ENCODE measurements at places on chromosomes 1 and 21.

DNA sequence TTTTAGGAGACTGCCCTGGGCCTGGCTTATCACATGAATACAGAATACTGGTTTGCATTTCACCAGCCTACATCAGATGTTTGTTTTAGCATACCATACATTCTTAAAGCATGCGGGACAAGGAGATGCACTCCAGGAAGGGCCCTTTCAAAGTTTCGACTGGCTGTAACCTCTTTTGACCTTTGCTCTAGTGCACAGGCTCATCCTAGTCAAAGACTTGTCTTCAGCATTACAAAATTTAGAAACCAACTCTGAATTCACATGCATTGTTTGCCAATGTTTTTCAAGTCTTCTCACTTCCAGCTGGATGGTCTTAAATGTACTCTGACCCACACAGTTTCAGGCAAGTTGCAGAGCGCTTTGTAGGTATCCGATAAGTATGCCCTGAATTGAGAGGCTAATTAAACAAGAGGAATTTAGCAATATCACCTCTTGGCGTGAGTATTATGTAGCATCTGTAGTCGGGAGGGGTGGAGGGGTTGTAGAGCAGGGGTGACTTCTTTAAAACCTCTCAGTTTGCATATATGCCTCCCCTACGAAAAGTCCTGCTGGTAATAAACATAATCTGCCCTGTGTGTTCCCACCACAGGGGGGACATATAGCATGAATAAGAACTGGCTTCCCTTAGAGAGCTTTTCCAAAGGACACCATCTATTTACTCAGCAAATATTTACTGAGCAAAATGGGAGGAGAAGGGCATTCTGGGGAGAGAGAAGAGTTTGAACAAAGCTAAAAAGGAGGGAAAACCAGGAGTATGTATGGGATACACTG lies 24.4 kb upstream of the AHCYL1 start:
- H3K36me3 ChIP-seq: no peaks in the 10 kb centered on the region
- DNase-seq: peak; percentile 77
- H3K4me3 ChIP-seq: 0 out of 2 replicates have a peak overlapping the region, but pooled peaks have one; percentile 8
- peaks cover 22% of the 10 kb centered on the region for H3K4me1 ChIP-seq

DNA sequence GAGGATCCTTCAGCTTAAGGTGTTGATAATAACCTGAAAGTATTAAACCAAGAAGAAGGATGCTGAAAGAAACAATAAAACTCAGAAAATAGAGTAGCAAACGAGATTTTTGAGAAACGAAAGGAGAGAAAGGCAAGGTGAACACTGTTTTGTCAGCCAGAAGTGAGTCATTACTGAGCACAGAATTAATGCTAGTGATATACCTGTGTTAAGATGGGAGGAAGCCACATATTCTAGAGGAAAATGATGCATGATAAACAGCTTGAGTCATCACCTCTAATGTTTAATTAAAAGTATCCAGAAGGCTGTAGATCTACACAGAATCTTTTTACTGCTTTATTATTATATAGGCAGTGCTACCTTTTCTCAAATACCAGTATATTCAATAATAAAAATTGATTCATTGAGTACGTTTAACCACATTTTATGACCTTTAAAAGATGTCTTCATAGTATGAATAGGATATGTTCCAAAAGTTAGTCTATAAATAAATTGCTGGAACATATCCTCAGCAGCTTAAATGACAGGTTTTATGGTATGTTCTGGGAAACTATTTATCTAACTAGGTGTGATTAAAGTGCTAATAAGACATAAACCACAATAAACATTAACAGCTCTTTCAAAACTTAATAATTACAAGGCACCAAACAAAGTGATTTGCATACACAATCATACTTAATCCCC lies 10.3 kb downstream of the SH3GLB1 start:
- DNase-seq: no peak
- H3K27ac ChIP-seq: no peak overlapping the region
- H3K27me3 ChIP-seq: no peaks in the 10 kb centered on the region
- peaks cover 25% of the 10 kb centered on the region for H3K36me3 ChIP-seq
- peaks cover 28% of the 10 kb centered on the region for H3K4me1 ChIP-seq

- H3K4me3 ChIP-seq: no peak overlapping the region
- no peak for DNase-seq
- no peaks in the 10 kb centered on the region for H3K36me3 ChIP-seq
- H3K27ac ChIP-seq: no peak overlapping the region
Measured at GRCh38 chr1:117719004-117719403, 113.2 kb downstream of the TENT5C start.

- no peaks in the 10 kb centered on the region for H3K4me1 ChIP-seq
- no peak overlapping the region for H3K27ac ChIP-seq
- no peaks in the 10 kb centered on the region for H3K36me3 ChIP-seq
- no peak overlapping the region for H3K4me3 ChIP-seq
Measured at GRCh38 chr1:204463125-204464060, 31.2 kb downstream of the PIK3C2B start.

GRCh38 chr1:151547119-151547899 lies 7.2 kb downstream of the TUFT1 start:
- H3K27ac ChIP-seq: peak overlapping the region; percentile 58
- peaks cover 54% of the 10 kb centered on the region for H3K4me1 ChIP-seq
- H3K4me3 ChIP-seq: peak overlapping the region; percentile 45
- no peaks in the 10 kb centered on the region for H3K27me3 ChIP-seq
- DNase-seq: peak; percentile 94

DNA sequence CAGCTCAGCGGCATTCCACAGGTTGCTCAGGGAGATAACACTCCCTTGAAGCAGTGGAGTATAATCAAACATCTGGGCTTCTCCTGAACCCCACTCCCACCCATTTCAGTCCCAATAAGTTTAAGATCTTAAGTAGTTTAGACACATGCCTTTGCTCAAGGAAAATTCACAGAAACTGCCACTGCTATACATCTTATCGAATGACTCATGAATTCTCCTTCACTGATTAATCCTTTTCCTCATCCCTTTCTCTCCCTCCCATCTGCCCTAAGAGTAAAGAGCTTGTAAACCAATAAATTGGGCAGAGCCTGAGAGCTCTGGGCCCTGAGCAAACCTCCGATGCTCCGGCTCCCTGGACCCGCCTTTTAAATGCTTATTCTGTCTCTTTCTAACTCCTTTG lies 10.2 kb downstream of the VN1R5 start:
- no peaks in the 10 kb centered on the region for H3K36me3 ChIP-seq
- H3K27me3 ChIP-seq: no peaks in the 10 kb centered on the region
- DNase-seq: peak; percentile 26
- H3K27ac ChIP-seq: no peak overlapping the region
- no peaks in the 10 kb centered on the region for H3K4me1 ChIP-seq

All from GM23248 (cell line).